ENCODE measurements at places on chromosomes 7 and 10.

DNA sequence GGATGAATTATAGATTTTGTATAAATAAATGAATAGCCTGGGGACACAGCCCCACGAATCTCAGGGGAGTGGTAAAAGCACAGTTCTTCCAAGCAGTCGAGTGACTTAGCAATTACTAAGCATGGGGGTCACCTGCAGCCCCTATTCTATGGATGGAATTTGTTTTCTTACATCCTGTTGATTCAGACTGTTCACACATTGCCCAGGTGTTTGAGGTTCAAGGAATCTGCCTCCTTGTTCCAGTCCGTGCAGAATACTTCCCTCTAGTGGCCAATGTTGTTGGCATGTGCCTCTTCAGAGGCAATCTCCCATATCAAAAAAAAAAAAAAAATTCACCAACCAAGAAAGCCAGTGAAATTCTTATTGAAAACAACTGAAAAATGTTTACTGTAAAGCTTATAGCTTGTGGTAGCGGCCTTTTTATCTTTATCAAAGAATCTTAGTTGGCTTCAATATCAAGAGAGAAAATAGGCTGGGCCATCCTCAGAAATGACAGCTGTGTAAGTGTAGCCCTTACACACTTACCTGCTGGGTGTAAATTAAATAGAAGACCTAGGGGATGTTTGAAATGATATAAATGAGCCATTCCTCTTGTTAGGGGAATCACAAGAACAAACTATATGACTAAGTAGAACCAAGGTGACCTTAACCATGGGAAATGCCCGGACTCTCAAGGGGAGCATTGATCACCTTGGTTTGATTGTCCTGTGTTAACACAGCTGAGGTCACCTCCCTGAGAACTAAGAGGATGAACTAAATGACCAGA, 7.8 kb downstream of the LIPM start:
- no peak for DNase-seq

DNA sequence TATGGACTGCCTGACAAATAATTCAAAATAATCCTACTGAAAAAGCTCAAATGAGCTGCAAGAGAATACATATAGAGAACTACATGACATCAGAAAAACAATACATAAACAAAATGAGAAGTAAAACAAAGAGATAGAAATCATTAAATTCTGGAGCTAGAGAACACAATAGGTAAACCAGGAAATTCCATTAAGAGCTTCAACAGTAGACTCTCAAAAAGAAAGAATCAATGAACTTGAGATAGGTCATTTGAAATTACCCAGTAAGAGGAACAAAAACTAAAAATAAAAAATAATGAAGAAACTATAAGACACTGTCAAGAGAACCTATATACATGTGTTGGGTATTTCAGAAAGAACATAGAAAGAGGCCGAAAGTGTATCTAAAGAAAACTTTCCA, 186.3 kb downstream of the PTN start:
- no peak for DNase-seq

DNA sequence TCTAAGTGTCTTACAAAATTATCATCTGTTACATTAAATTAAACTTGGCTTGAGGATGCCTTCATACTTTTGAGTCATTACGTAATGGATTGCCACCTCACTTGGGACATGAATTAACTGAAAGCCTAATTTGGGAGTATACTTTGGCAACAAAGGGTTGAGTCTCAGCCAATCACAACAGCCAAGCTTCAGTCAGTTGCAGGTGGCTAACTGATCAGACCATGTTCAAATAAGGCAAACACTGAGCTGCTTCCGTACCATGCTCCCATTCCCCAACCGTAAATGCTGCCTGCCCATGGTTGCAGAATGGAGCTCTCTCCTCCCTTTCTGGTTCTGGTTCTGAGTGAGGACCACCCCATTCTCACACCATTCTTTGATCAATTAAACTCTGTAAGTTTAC, 92.9 kb upstream of the STK17A start:
- DNase-seq, result no peak

GRCh38 chr7:67343114-67343513, 346.5 kb downstream of the TYW1 start:
- no peak for DNase-seq

DNA sequence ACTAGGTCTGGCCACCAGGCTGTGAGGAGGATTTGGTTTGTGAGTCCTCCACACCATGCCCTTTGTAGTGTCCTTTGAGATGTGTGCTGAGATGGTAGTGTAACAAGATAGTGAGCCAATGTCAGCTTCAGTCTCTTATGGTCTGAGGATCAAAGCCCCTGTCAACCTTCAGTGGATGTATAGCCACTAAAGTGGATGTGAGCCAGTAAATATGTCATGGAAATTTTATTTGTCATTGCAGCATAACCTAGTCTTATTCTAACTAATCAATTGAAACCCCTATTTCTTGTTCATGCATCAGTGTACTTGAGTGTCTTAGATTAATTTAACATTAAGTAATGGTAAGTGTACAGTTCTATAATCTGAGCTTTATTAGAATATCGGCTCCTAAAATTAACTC, 51.0 kb upstream of the WAC start:
- DNase-seq, result no peak

All from stimulated activated CD8-positive, alpha-beta memory T cell treated with anti-CD3 and anti-CD28 coated beads, Interleukin-15, amount 100 ng/mL, for 1 hour (primary cell).